ENCODE measurements at places on chromosomes 2 and 18. TPM values are rescaled to one million over a fixed set of nuclear protein-coding genes. Genes with fewer than 3 reads are reported as not detected.

Gene GULP1
- 20.6 TPM for total RNA-seq

Gene CROCC2
- 0.81 TPM for total RNA-seq

Gene GAREM2
- 3.3 TPM for total RNA-seq

Gene UPP2
- not detected for total RNA-seq

Gene PPIG
- 22.7 TPM for total RNA-seq
